HT1080 (cell line): ENCODE measurements at places on chromosomes 6 and 20.

GRCh38 chr6:168132531-168133167 is 53.6 kb upstream of the FRMD1 start:
- DNase-seq = no peak

GRCh38 chr6:136635615-136636014 is 85.4 kb upstream of the MAP7 start:
- no peak for DNase-seq

DNA sequence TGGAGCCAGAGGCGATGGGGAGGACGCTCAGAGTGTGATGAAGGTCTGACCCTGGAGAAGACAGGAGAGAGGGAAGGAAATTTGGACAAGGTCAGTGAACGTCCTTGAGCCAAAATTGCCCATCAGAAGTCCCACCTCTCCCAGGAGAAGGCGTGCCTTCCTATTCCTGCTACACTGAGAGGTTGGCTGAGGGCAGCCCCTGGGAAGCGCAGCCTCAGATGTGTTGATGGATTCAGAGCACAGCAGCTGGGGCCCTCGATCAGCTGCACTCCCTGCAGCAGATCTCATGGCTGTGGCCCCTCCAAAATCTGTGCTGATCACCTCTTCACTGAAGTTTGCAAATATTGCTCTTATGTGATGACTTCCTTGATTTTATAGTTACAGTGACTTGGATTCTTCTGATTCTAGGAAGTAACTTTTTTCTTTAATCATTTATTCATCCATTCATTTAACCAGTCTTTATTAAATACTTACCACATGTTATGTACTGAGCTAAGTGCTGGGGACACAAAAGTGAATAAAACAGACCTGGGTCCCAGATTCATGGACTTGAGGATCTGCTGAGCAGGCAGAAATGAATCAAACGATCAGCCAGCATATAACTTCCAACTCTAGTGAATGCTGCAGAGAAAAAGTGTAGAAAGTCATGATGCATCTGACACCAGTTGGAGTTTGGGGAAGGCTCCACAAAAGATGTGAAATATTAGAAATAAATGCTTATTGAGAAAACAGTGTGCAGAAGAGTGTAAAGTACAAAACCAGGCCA is 69.6 kb upstream of the ARMC2 start:
- DNase-seq = no peak

DNA sequence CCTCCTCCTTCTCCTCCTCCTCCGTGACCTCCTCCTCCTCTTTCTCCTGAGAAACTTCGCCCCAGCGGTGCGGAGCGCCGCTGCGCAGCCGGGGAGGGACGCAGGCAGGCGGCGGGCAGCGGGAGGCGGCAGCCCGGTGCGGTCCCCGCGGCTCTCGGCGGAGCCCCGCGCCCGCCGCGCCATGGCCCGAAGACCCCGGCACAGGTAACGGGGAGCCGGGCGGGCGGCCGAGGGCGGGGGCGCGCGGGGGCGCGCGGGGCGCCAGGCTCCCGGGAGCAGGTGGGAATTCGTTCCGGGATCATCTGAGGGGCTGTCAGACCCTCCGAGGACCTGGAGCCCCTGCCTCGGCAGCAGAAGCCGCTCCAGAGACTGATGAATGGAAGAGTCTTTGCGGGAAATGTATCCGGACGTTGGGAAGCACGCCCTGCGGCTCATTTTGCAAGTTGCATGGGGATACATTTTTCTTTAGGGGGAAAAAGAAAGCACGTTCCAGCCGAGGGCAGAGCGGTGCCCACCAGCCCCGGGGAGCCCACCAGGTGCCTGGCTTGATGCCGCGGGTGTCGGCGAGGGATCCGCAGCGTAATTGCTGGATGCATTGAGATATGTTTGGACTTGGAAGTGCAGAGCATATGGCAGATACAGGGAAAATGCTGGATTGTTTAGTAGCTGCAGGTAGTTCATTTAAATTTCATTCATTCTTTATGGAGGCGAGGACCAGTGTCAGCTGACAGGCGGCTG is 394 bp downstream of the MYB start:
- peak; percentile 12 for DNase-seq
